Hepatic stellate cell (primary cell): ENCODE measurements at places on chromosomes 16 and 17.
A peak's percentile ranks its signal among the peaks of the same experiment; 100 is the strongest.

DNA sequence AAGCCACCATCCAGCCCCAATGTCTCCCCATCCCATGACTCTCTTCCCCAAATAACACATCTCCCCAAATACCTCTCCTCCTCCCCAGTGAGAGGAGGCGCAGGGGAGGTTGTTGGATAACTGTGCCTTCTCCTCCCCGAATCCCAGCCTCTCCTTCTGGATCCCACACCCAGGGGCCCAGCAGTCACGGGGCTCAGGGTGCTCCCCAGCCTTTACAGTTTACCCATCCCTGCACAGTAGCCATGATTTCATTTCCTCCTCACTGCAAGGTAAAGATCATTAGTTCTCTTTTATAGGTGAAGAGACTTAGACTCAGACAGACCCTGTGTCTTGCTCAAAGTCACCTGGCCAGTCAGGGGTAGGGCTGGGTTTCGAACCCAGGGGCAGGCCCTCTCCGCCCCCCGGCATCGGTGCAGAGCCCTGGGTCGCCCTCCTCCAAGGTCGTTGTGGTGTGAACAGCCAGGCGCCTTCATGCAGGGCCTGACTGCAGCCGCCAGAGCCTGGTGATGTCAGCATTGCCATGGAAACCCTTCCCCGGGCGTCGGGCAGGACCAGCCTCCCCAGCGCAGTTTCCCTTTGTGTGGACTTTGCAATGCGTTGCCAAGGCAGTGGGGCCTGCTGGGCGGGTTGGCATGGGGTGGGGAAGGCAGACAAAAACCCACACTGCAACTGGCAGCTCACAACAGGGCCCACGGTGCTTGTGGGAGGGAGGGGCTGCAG lies 53.3 kb upstream of the TOB1 start:
- peak; percentile 99 for DNase-seq

DNA sequence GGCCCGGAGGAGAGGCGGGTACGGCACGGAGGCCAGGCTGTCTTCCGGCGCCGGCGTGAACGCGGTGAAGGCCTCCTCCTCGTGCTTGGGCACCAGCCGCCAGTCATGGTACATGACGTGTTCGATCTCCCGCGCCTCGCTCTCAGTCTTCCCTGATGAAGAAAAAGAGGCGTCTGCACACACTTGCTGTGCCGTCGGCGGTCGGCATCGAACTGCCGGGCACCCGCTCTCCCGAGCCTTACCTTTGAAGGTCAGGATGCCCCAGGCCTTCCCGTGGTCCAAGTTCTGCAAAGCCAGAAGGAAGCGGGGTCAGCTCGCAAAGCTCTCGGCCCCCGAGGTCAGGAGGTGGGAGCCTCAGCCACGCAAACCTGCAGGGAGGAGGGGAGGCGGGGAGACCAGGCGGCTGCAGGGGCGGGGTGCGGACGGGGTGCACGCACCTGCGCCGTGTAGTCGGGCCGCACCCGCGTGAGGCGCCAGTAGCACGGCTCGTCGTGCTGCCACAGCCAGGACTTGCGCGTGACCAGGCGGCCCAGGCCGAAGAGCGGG lies at the start of gene EME2:
Gene EME2, plus strand, starts transcription at position 449 of the 546 bp plus-strand sequence. CDS start 418 bp downstream, outside the sequence.
- peak; percentile 38 for DNase-seq

- DNase-seq, result no peak
Measured at GRCh38 chr17:55302407-55302787, 37.6 kb downstream of the HLF start.

GRCh38 chr16:48605518-48606110 lies 4.4 kb downstream of the N4BP1 start:
- no peak for DNase-seq

- DNase-seq, result peak; percentile 4
Measured at GRCh38 chr16:59527206-59527997, 793.3 kb upstream of the GOT2 start.

DNA sequence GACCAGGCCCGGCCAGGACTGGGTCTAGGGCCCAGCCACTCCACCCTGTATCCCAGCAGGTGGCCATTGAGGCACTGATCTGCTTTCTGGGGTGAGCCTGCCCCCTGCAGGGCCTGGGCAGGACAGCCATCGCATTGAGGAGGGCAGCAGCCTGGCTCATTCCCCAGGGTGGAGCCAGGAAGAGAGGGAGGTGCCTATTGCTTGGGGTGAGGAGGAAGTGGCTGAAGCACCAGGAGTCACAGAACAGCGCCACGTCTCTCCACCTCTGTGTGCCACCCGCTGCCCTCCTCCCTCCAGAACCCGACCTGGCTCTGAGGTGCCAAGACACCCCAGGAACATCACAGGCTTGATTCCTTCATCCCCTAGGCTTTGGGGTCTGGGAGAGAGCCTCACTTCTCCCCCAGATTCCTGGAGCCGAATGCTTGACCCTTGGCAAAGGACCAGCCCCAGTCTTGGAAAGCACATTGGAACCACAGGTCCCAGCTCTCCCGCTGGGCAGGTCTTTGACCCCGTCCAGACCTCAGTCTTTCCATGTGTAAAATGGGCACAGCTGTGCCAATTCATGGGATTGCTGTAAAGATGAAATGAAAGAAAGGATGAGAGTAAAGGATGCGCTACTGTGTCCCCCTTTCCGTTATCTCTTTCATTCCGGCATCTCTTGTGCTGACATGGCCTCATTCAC lies 7.2 kb upstream of the KRT36 start:
- DNase-seq, result peak; percentile 97

GRCh38 chr16:52372313-52372712 lies 174.6 kb downstream of the TOX3 start:
- no peak for DNase-seq

DNA sequence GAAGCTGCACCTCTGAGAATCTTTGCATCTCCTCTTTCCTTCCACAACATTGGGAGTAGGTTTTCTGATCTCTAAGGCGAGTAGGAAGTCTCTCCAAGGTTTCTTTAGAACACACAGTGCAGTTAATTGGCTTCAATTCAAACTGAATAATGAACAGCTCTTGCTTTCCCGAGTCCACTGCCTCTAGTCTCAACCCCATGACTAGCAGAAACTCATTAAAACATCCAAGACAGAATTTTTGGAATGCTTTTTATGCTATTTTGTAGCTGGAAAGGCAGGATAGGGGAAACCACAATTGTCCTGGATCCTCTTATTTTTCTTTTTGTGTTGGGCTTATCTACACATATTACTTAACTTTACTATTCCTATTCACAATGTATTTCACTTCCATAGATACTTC lies 206.6 kb downstream of the CDH8 start:
- DNase-seq, result no peak

DNA sequence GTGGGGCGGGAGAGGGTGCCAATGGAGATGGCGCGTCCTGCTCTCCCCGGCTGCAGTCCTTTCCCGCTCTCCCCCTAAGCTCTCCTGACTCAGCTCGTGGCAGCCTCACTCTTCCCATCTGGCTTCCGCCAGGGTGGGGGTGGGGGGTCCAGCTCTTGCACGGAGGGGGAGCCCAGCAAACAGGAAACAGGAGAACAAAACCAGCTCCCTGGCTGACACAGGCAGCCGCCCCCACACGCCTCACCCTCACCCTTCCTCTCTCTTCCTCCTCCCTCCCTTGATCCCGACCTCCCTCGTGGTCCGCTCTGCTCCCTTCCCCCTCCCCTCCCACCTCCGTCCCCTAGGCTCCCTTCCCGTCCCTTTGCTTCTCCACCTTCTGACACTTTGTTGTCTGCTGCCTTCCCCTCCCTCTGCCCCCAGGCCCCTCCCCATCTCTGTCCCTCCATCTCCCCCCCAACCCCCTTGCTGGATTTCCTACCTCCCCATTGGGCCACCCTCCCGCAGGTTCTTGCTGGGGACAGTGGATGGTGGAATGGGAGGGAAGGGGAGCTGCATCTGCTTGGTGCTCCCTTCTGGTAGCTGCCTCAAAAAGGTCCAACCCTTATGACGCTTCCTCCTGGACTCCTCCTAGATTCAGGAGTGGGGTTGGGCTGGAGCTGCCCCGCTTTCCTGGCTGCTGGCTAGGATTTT lies 23.7 kb downstream of the ARHGAP23 start:
- DNase-seq, result peak; percentile 97

DNA sequence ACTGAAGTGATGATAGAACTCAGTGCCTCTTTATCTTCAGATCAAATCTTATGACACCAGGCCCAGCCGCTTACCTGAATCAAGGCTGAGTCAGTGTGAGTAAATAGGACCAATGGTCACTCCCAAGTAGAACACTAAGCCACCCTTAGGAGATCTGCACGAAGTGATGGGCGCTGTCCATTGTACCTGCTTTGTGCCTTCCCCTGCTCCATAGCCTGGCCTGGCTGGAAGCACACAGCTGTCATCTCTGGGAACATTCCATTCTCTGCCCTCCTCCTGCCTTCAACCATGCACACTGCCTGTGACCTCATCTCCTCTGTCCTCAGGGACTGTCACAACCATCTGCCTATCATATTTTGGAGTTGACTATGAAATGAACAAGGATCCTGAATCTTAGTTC lies 279.5 kb upstream of the ASIC2 start:
- DNase-seq, result no peak

- DNase-seq, result no peak
Measured at GRCh38 chr16:67165121-67166078, 855 bp downstream of the HSF4 start.

- DNase-seq, result peak; percentile 16
Measured at GRCh38 chr17:70169709-70170597, 621 bp downstream of the KCNJ2 start.

DNA sequence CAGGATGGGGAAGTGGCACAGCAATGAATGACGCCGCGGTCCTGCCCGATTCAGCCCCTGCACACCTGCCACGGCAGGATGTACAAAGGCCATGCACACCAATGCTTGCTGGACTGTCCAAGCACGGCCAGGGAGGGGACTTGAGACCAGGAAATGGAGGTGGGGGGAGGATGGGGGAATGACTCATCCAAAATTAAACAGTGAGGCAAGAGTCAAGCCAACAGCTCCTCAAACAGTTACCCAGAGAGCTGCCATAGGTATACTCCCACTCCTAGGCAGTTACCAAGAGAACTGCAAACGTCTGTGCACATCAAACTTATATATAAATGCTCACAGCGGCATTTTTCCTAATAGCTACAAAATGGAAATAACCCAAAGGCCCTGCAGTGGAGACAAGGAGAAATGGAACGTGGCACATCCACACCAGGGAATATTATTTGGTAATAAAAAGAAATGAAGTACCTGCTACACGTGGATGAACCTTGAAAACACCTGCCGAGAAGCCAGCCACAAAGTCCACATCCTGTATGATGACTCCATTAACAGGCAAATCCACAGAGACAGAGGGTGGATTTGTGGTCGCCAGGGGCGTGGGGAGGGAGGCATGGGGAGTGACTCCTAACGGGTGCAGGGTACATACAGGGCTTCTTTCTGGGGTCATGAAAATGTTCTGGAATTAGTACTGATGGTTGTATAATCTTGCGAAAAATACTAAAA lies 54.1 kb downstream of the VAC14 start:
- DNase-seq, result peak; percentile 95

DNA sequence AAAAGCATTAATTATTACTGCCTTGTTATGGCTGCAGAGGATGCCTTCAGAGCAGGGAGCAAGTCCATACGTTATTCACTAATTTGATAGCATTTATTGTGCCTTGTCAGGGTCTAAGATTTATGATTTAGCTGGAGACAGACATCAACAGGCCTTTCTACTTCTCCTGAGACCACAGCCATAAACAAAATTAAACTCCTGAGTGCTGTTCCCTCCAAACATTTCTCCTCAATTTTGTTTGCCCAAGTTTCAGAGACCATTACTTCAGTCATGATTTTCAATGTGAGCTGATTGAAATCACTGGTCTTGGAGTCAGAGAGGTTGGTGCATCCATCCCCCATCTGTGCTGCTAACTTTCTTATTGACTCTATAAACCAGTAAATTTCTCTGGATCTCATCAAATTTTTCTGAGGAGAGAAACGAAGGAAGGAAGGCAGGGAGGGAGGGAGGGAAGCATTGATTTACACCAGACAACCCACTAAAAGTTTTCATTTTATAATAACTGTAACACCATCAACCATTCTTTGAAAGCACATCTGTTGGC lies 423.6 kb upstream of the CDH11 start:
- DNase-seq, result no peak

DNA sequence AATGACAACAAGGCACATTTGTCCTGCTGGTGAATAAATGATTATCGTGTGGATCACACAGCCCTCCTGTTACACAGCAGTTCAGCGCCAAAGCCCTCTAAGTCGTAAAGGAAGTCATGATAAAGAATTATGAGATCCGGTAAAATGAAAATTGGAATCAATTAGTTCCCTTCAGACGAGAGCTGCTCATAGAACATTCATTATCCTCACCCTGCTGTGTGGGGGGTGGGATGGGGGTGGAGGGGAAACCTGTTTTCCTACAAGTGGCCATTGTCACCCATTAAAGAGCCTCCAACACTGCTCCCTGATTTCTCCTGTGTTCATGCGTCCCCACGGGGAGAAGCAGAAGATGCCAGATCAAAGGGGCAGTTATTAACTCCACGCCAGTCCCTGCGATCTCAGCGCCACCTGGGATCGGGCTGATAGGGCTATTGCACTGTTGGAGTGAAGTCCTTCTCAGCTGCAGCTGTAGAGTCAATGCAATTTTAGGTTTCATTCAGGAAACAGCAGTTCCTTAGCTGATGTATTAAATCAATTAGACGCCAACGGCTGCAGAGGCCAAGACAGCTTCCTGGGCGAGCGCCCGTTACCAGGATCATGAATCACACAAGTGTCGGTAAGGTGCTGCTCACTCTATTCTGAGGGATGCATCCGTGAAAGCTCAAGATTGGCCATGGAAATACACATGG lies 19.2 kb upstream of the CACNG4 start:
- DNase-seq, result no peak

DNA sequence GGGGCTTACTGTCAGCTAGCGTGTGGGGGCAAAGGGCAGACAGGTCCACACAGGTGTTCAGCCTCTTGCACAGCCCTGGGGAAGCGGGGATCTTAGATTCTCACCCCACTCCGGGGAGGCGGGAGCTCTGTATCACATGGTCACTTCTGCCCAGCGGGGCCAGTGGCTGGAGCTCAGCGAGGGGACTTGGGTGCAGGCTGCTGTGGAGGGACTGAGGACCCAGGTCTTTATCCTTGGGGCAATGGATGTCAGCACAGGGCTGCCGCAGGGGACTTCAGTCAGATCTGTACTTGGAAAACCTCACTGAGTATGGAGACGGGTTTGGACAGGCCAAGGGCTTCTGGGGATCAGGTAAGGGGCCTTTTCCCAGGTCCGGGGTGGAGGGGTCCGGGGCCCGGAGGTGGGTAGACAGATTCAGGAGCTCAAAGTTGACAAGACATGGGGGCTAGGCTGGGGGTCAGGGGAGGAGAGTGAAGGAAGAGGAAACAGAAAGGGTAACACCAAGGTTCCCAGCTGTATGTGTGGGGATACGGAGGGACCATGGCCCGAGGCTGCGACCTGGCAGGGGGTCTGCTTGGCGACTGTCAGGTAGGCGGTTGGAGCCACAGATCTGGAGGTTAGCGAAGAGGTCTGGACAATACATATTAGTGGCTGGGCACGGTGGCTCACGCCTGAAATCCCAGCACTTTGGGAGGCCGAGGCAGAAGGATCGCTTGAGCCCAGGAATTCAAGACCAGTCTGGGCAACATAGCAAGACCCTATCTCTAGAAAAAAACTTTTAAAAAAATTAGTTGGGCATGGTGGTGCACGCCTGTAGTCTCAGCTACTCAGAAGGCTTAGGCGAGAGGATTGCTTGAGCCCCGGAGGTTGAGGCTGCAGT lies 15.1 kb upstream of the BAIAP2 start:
- DNase-seq, result no peak
